8988T (cell line): ENCODE measurements at places on chromosomes 4 and X.

GRCh38 chr4:181517491-181517890 lies 725.7 kb upstream of the TENM3 start:
- DNase-seq = no peak

DNA sequence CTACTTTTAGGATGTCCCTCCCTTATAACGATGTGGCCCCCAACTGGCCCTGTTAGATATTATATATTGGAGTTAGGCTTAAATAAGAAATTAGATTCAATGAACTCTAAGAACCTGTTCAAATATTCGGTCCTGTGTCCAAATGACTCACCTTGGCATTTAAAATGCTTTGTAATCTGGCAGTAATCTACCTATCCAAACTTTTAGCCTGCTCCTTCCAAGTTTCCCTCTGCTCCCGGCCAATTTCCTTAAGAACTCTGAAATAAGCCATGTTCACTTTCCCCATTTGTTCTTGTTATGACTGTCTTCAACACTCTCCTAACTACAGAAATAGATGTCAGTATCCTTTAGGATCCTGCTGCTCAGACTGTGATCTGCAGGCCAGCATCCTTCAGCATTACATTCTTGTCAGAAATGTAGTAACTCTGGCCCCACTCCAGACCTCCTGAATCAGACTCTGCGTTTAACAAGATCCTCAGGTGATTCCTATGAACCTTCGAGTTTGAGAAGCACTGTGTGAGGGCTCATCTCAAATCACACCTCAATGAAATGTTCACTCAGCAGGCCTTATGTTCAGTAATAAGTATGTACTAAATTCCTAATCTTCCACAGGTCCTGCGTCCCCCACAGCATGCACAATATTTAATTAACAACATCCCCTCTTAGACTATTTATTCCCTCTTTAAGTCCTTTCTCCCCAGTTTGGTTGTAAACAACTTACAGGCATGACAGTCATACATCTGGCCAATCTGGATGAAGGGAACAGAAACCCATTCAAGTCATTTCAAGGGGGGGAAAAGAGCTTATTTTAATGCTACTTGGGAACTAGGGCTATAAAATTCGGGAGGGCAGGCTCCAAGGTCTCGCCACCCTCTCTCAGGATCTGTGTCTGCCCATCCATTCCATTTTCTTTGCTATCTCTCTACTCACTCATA lies 3.0 kb downstream of the ATP8A1 start:
- no peak for DNase-seq

GRCh38 chr4:168551211-168551610 lies 54.4 kb downstream of the PALLD start:
- DNase-seq = no peak

GRCh38 chrX:145910017-145910416 lies 92.4 kb downstream of the SLITRK2 start:
- DNase-seq = no peak

GRCh38 chr4:76950052-76950955 lies 752 bp downstream of the SEPTIN11 start:
- peak; percentile 10 for DNase-seq

- no peak for DNase-seq
Measured at GRCh38 chr4:20512985-20513384, 187.3 kb upstream of the PACRGL start.

DNA sequence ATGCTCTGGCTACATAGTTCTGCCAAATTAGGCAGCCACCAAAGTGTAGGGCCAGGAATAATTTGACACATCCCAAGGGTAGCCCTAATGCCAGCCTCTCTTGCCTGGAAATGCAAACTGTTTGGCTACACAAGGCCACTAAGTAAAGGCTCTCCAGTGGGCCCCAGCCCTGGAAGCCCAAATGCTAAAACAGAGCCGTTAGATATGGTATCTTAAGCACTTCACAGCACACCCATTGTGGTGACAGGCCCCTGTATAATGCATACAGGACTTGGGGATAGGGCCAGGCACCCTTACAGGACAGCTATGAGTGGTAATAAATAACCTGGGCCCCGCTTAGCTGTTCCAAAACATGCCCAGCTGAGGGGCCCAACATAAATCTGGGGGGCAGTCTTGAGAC lies 623.9 kb downstream of the BCOR start:
- no peak for DNase-seq

DNA sequence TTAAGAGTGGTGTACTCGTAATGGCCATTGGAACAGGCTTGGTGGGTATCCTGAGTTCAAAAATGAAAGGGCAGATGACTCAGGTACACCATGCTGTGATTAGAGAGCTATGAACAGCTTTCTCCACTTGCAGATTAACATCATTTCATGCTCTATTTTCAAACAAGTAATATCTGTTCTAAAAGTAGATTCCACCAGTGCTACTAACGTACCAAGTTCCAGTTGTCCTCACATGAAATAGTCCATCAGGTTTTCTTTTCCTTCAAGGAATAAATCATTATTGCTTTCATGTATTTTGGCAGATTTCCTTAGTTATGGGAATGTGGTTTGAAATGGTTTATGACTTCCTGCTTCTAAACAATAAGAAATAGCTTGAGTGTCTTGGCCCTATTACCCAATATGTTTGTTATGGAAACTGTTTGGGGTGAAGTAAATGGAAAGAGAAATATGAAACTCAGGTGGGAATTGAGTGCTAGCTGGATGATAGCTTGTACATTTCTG lies 49.9 kb downstream of the PCDH7 start:
- DNase-seq = no peak

GRCh38 chr4:81454948-81455347 lies 16.8 kb downstream of the RASGEF1B start:
- DNase-seq = no peak

- no peak for DNase-seq
Measured at GRCh38 chr4:2849267-2850152, 5.9 kb downstream of the ADD1 start.

- DNase-seq = no peak
Measured at GRCh38 chr4:77220828-77221613, 64.0 kb downstream of the CCNG2 start.

- DNase-seq = no peak
Measured at GRCh38 chrX:17443556-17443955, 68.6 kb downstream of the NHS start.

GRCh38 chrX:20284992-20285391 lies 18.3 kb upstream of the RPS6KA3 start:
- DNase-seq = no peak

- DNase-seq = no peak
Measured at GRCh38 chr4:117984366-117984680, 50.0 kb upstream of the NDST3 start.

DNA sequence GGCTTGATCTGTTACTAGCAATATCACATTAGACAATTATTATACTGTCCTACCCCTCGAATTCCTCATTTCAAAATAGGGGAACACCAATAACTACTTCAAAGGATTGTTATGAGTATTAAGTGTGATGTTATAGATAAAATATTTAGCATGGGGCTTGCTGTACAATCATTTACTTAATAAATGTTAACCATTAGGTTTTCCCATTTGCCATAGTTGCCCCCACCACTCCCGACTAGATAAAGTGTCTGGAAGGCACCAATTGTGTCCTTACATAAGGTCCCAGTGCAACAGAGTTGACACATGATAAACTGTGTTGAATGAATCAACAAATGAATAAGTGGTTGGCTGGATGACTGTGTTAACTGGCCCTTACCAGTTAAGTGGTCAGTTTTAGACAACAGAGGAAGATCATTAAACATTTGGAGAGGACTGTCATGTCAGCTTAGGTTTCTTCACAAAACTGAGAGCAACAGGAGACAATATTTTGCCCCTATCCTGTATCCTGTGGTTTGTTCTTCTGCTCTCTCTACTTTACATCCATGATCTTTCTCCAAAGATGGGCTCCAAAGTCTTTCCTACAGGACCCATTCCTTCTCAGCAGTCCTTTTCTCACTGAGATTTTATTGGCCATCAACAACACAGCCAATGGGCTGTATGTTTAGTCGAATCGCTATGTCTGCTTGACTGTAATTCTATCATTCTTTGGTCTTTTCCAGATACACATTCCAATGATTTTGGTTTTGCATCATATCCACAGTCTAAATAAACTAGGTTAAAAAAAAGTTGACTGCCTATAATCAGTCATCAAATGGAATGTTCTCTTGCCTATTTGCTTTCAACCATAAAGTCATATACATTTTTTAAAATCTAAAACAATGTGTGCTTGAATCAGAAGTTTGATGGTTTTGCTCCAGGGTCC lies 74.4 kb downstream of the RNF150 start:
- no peak for DNase-seq

GRCh38 chr4:54230484-54231418 lies 1.7 kb downstream of the PDGFRA start:
- DNase-seq = no peak

DNA sequence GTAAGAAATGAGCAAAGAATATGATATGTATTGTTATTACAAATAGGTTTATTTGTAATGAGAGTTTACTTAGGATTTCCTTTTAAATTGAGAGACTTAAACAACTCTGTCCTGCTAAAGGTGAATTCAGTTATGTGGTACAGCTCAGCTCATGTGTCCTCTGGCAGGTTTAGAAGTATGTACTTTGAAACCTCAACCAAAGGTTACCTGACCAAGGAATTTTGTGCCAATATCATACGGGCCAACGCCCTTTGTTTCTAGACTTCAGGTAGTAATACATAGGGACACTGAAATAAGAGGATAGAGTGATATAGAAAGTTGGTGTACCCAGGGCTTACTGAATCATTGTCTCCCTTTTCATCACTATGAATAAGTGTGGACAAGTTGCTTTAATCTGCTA lies 25.7 kb downstream of the SLAIN2 start:
- DNase-seq = no peak

- no peak for DNase-seq
Measured at GRCh38 chrX:29225670-29226069, 638.4 kb downstream of the IL1RAPL1 start.

- no peak for DNase-seq
Measured at GRCh38 chrX:123081776-123082175, 102.3 kb upstream of the GRIA3 start.

DNA sequence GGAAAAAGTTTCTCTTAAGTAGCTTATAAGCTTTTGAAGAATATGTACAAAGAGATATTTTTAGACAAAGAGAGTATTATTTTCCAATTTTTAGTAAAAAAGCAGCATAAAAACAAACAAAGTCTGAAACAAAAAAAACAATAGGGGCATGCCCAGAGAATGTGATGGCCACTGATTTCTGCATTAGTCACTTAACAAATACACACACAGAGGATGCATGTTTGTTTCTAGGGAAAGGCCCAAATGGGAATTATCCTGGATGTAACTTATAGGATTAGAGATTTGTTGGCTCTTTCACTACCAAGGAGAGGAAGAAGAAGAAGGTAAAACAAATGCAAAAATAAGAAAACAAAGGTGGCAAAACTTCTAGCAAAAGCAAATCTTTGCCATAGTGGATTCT lies 95.9 kb upstream of the SCOC start:
- DNase-seq = no peak

DNA sequence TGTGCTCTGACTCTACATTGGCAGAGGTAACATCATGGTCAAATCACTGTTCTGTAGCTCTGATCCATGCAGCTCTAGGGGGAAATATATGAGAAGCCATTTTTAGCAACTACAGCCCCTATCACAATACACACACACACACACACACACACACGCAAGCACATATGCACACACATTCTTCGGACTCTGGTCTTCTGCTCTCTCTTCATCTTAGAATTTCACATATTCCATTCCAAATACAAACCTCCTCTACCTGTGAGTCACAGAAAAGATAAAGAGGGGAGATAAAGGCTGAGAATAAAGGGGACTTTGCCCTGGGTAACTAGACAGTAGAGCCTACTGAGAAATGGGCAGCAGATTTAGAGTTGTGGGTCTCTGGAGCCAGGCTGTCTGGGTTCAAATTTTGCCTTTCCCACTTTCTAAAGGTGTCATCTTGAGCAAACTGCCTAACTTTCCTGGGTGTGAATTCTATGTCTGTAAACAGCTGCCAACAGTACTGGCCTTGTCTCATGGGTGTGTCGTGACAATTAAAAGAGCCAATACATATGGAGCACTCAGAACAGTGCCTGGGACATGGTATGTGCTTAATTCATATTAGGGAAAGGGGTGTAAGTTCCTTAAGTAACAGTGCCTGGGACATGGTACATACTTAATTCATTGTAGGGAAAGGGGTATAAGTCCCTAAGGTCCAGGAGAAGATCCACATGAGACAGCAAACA lies 11.6 kb upstream of the RASL11B start:
- no peak for DNase-seq

- DNase-seq = no peak
Measured at GRCh38 chrX:47501226-47502074, 18.4 kb upstream of the ZNF41 start.

DNA sequence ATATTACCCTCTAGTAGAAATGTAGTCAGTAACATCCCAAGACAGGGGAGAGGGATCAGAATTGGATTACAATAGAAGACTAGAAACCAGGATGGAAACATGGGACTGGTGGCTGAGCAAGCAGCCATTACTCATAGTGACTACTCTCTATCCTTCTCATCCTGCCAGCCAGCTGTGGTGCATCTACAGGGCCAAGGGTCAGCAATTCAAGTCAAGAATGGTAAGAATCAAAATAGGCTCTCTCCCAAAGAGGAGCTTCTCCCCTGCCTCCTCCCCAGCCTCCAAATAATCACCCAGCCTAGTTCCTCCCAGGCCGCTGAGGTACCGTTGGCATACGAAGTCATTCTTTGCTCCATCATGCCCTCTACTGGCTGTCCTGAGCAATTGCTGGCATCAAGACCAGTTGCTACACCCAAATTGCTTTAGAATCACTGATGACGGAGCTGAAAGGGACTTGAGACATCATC lies 19.4 kb downstream of the AWAT2 start:
- DNase-seq = peak; percentile 32

GRCh38 chr4:110636171-110636679 lies 13.3 kb upstream of the PITX2 start:
- no peak for DNase-seq

GRCh38 chr4:185470501-185471195 lies 885 bp downstream of the CCDC110 start:
- no peak for DNase-seq

DNA sequence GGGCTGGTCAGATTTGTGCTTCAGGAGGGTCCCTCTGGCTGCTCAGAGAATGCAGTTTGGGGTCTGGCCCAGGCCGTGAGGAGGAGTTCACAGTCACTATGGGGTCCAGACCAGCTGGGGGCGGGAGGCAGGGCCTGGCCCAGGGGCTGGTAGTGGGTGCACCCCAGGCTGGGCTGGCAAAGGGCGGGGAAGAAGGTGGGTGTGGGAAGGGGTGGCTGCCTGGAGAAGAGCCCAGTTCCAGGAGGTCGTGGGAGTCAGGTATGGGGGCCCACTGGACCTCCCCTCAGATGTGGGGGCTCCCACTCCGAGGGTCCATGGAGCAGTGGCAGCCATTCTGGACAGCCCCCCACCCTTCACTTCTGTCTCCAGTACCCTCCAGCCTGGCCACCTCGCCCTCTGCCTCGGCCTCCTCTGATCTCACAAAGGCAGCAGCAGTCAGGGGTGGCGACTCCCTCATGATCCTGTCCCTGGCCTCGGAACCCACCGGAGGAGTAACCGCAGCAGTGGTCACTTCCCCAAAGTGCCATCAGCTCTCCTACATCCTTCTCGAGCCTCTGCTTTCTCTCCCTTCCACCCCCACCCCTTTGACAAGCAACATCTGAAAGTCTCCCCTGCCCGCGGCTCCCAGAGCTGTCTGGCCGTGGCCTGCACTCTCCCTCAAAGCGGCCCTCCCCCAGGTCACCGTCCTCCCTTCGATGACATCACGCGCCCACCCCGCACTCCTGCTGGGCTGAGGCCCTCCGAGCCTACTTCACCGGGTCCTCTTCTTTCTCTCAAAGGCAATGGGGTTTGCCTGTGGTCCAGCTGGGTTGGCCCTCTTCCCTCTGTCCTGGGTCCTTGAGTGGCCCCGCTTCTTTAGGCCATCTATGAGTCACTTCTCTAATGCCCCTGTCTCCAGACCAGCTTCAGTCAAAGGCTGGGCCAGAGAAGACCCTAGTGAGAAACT lies 1.7 kb upstream of the SLC6A8 start:
- DNase-seq = no peak
